Glutamatergic neuron (in vitro differentiated cells): ENCODE measurements at places on chromosomes 1 and 21.

GRCh38 chr21:42559326-42559725, 45.7 kb downstream of the SLC37A1 start:
- DNase-seq, result no peak

DNA sequence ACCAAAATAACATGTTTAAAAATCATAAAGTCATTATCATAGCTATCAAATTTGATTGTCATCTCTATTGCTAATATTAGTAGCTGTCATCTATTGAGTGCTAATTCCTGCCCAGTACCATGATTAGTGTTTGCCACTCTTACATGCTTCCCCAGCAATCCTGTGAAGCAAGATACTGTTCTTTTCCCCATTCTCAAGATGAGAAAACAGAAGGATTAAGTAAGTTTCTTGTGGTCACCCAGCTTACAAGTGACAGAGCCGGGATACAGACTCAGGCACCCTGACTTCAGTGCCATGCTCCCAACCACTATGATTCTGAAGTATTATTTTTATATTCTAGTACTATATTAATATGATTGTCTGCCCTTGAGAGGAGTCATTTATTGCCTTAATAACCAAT, 36.5 kb downstream of the LRRC8C start:
- no peak for DNase-seq

DNA sequence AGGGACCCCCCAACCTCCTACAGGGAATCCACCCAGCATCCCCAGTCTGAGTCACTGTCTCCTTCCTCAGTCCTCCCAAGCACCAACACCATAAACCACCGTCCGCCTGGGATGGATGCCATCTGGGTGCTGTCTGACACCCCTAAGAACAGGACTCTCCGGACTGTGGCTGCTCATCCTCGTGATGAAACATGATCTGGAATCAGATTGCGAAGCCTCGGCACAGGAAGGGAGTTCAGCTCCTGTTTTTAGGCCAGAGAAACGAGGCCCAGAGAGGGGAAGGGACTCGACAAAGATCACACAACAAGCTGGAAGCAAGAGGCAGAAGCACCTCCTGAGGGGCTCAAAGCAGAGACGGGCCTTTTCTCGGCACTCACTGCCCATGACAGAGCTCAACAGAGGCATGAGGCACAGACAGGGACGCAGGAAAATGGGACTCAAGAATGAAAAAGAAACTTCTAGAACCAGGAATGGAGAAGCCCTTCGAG, 8.4 kb downstream of the KCNN3 start:
- no peak for DNase-seq

GRCh38 chr1:228540161-228540917, 53.2 kb downstream of the RNF187 start:
- no peak for DNase-seq

- DNase-seq, result no peak
Observed at GRCh38 chr1:54362881-54363340, 43.3 kb downstream of the SSBP3 start.

DNA sequence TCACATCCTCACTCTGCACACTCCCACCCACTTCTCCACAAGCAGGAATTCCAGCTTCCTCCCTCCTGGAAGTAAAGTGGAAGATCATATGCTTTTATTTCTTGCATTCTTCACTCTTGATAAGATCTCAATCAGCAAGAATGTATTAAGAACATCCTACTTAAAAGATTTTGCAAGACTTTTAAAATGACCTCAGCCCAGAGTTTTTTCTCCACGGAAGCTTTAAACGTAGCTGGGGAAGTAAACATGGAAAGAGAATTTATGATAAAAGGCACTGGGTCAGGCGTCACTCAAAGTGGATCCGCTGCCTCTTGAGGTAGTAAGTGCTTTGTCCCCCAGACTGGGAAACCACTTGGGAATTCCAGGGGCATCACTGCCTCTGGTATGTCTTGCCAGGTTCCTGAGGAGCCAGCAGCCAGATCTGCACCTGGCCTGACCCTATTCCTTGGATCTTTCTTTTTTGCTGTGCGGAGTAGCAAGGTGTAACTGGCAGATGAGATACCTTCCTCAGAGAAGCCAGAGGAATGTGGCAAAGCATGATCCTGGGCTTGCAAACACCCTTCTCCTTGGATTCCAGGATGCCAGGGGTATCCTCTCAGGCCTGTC, 33.9 kb downstream of the CDK18 start:
- DNase-seq, result no peak

DNA sequence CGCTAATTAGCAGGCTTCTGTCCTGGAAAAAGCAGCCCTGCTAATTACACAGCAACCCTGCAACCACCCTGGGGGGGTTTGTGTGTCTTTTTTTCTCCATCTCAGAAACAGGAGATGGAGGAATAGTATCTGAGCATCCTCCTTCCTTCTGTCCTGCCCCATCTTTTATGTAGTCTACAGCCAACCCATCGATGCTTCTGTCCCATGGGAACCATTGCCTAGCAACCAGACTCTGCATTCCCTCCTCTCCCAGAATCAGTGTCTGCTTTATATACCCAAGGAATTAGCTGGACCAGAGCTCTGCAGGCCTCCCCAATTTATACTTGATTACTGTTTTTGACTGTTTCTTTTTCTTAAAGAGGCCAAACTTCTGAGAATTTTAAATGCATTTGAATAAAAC, 35.1 kb downstream of the LRRC38 start:
- peak; percentile 66 for DNase-seq

- no peak for DNase-seq
Observed at GRCh38 chr1:206739411-206740076, 31.0 kb upstream of the IL19 start.

- no peak for DNase-seq
Observed at GRCh38 chr1:185309566-185309965, 7.5 kb downstream of the IVNS1ABP start.

DNA sequence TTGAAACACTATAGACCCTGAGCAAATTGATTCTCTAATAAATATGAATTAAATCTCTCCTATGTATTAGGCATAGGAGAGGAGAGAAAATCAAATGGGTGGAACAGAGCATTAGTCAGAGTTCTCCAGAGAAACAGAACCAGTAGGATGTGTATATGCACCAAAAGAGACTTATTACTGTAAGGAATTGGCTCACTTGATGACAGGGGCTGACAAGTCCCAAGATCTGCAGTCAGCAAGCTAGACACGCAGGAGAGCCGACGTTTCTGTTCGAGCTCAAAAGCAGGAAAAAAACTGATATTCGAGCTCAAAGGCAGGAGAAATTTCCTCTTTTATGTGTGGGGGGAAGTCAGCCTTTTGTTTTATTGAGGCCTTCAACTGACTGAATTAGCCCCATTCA, 259.2 kb upstream of the KAZN start:
- DNase-seq, result no peak

GRCh38 chr1:33089457-33089856, 8.5 kb downstream of the AZIN2 start:
- no peak for DNase-seq

GRCh38 chr1:213423041-213423440, 372.0 kb downstream of the RPS6KC1 start:
- DNase-seq, result no peak

- no peak for DNase-seq
Observed at GRCh38 chr1:6499296-6499695, 7.8 kb upstream of the PLEKHG5 start.

DNA sequence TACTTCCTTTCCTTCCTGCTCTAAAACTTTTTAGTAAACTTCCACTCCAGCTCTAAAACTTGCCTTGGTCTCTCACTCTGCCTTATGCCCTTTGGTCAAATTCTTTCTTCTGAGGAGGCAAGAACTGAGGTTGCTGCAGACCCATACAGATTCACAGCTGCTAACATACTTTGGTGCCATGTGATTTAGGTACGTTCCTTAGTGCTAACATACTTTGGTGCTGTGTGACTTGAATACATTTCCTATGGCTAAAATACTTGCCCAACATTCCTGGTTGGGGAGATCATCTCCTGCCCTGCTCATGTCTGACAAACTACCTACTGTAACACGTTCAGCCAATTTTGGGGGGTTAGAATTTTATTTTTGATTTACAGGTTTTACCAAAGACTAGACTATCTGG, 6.8 kb upstream of the ZBTB40 start:
- no peak for DNase-seq

DNA sequence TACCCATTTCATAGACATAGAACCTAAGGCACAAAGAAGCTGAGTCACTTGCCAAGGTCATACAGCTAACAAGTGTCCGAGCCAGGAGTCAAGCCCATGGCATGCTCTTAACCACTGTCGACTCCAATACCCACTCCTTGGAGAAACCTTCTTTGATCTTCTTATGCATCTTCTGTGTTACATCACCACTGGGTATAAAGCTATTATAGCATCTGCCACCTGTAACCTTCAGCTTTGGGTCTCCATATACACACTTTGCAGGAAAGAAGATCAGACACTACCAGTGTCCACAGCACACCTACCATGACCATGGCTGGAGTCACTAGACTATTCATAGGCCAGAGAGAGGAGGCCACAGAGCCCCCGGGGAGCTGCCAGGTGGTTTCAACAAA, 29.1 kb downstream of the GPA33 start:
- no peak for DNase-seq

DNA sequence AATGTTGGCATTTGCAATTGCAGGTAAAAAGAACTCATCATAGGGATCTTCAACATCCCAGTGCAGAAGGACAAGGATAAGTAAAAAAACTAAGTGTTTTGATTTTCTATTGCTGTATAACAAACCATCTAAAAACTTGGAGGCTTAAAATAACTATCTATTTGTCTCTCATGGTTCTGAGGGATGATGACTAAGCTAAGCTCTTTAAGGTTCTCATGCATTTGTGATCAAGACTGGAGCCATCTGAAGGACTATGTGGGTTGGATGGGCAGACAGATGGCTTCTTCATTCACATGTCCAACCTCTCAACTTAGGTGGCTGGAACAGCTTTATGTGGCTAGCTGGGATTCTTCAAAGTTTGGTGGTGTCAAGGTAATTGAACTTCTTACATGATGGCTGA, 51.5 kb downstream of the RPL5 start:
- no peak for DNase-seq

- no peak for DNase-seq
Observed at GRCh38 chr1:2202008-2202575, 7.5 kb upstream of the FAAP20 start.

GRCh38 chr1:185500001-185500626, 183.1 kb upstream of the IVNS1ABP start:
- DNase-seq, result no peak

DNA sequence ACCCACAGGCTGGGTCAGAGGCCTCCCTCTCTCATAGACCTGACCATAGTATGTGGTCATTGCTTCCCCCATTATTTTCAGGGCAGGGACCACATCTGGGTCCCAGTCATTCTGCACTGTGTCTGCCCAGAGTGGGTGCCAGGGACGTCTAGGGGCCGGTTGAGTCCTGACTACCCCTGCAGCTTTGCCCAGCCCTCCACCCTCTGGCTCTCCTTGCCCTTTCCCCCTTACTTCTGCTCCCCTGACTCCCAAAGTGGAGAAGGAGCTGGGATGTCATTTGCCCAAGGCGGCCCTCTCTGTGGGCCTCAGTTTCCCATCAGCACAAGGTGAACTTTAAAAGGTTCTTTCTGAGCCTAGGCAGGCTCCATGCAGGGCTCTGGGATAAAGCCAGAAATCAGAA, 4.3 kb upstream of the TTC22 start:
- DNase-seq, result no peak

GRCh38 chr1:67824766-67825165, 8.5 kb downstream of the GNG12 start:
- peak; percentile 24 for DNase-seq

DNA sequence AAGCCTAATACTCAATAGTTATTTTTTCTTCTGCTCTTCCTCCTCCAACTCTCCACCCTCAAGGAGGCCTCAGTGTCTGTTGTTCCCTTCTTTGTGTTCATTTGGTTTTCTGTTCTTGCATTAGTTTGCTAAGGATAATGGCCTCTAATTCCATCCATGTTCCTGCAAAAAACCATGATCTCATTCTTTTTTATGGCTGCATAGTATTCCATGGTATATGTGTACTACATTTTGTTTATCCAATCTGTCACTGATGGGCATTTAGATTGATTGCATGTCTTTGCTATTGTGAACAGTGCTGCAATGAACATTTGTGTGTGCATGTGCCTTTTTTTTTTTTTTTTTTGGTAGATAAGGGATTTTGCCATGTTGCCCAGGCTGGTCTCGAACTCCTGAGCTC, 6.7 kb downstream of the CENPF start:
- no peak for DNase-seq

DNA sequence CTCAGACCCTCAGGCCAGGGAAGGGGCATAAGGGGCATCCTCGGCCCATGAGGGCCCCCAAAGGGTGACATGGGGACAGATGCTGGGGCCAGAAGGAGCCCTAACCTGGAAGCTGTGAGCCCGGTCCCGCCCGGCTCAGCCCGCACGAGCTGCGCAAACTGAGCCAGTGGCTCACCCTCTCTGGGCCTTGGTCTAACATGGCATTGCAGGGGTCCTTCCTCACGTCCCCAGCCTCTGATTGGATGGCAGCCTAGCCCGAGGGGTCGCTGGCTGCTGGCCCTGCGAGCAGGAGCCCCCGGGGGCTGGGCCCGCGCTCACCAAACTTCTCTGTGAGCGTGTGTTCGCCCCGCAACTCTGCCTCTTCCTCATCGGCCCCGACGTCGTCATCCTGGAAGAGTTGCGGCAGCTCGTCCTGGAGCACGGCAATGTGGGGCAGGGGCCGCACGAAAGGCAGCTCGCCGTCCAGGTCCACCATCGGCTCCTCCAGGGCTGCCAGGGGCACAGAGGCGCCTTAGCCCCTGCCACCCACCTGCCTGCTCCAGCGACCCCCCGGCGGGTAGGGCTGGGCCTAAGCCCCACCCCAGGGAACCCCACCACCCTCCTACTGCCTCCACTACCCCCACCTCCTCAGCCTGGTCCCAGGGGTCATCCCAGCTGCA, 54.4 kb downstream of the ARHGEF16 start:
- no peak for DNase-seq

DNA sequence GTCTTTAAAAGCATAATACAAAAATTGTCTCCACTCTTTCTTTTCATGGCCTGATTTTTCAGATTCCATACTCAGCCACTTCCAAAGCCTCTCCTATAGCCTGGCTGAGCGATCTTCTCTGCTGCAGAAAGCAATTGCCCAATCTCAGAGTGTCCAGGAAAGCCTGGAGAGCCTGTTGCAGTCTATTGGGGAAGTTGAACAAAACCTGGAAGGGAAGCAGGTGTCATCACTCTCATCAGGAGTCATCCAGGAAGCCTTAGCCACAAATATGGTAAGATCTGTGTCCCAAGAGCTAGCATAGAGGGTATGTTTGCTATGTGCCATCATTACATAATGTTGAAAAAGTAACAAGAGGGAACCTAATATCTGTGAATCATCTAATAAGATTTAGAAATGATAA, 130.7 kb upstream of the BMP8A start:
- DNase-seq, result no peak
